ENCODE measurements at places on chromosomes 2 and 18.
A peak's percentile ranks its signal among the peaks of the same experiment; 100 is the strongest.

GRCh38 chr2:10987861-10988260 lies 76.1 kb downstream of the KCNF1 start:
- H3K27me3 ChIP-seq = no peaks in the 10 kb centered on the region
- no peak for DNase-seq
- no peaks in the 10 kb centered on the region for H3K36me3 ChIP-seq
- H3K4me1 ChIP-seq = no peaks in the 10 kb centered on the region
- no peak overlapping the region for H3K27ac ChIP-seq

- no peak for DNase-seq
- H3K4me3 ChIP-seq = no peak overlapping the region
- no peaks in the 10 kb centered on the region for H3K36me3 ChIP-seq
- H3K4me1 ChIP-seq = no peaks in the 10 kb centered on the region
- H3K27me3 ChIP-seq = no peaks in the 10 kb centered on the region
- no peak overlapping the region for H3K27ac ChIP-seq
Measured at GRCh38 chr18:74567822-74568221, 29.8 kb upstream of the ZNF407 start.

- H3K27ac ChIP-seq = peak overlapping the region; percentile 37
- H3K27me3 ChIP-seq = peaks cover 41% of the 10 kb centered on the region
- no peaks in the 10 kb centered on the region for H3K4me1 ChIP-seq
- no peak overlapping the region for H3K4me3 ChIP-seq
Measured at GRCh38 chr2:231393149-231394131, 2.1 kb upstream of the B3GNT7 start.

DNA sequence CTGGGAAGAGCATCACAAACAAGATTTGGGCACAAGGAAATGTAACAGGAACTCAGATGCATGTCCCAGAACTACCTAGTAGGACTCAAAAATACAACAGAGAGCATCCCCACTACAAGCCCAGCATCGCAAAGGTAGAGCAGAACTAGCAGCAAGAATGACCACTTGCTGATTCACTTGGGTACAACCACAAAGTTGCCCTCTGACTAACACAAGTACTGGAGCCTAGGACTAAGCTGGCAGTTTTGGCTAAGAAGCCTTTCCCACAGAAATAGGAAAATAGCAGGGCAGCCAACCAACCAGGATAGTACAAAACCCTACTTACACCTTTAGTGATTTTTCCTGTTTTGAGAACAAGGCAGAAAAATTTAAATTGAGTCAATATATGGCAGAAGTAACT lies 193.8 kb downstream of the PAX3 start:
- H3K4me1 ChIP-seq = no peaks in the 10 kb centered on the region
- no peak for DNase-seq
- no peaks in the 10 kb centered on the region for H3K27me3 ChIP-seq
- H3K27ac ChIP-seq = no peak overlapping the region

- H3K36me3 ChIP-seq = no peaks in the 10 kb centered on the region
- peak overlapping the region; percentile 64 for H3K27ac ChIP-seq
- H3K4me3 ChIP-seq = no peak overlapping the region
Measured at GRCh38 chr2:23286031-23286757, 98.8 kb upstream of the KLHL29 start.

- H3K36me3 ChIP-seq = peaks cover 3% of the 10 kb centered on the region
- H3K4me3 ChIP-seq = no peak overlapping the region
- no peak for DNase-seq
- H3K27ac ChIP-seq = no peak overlapping the region
Measured at GRCh38 chr2:159265171-159265576, 21.3 kb downstream of the WDSUB1 start.

DNA sequence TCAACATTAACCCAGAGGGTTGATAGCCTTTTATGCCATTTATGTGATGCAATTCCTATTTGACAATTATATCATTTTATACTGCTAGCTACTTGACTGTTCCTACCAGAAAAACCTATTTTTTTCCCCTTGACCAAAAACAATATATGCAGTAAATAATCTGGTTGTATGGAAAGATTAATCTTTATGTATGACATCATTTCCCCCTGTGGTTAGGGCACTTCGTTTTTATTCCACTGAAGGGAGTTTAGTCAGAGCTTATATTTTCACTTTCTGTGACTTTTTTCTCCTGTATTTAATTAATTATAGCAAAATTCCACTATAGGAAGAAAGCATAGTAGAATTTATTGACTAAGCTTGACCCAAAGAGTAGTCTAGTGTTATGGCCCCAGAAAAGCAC lies 107.6 kb downstream of the HAUS1 start:
- no peak for DNase-seq
- H3K4me1 ChIP-seq = peaks cover 3% of the 10 kb centered on the region
- no peaks in the 10 kb centered on the region for H3K27me3 ChIP-seq
- H3K27ac ChIP-seq = no peak overlapping the region

GRCh38 chr2:129239141-129239540 lies 740.3 kb upstream of the RAB6C start:
- H3K27me3 ChIP-seq = no peaks in the 10 kb centered on the region
- no peaks in the 10 kb centered on the region for H3K4me1 ChIP-seq
- H3K36me3 ChIP-seq = no peaks in the 10 kb centered on the region
- H3K27ac ChIP-seq = no peak overlapping the region

DNA sequence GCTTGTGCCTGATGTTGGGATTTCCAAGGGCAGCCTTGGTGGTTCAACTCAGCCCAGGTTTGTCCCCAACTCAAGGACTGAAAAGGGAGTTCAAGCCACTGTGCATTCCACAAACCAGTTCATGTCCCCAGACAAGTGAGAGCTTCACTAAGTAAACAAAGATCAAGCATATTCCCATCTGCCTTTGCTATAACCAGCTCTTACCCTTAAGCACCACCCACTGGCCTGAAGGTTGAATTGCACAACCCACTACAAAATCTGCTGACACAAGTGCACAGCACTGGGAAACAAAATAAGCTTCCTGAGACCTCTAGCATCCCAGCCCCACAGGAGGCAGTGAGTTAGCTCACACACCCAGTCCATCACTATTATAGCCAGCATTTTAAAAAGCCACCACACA lies 516.7 kb downstream of the NR4A2 start:
- H3K4me3 ChIP-seq = no peak overlapping the region
- no peaks in the 10 kb centered on the region for H3K27me3 ChIP-seq
- no peak overlapping the region for H3K27ac ChIP-seq
- no peaks in the 10 kb centered on the region for H3K4me1 ChIP-seq

- H3K4me1 ChIP-seq = no peaks in the 10 kb centered on the region
- no peaks in the 10 kb centered on the region for H3K36me3 ChIP-seq
- H3K27me3 ChIP-seq = no peaks in the 10 kb centered on the region
- H3K27ac ChIP-seq = no peak overlapping the region
Measured at GRCh38 chr2:235468978-235469655, 24.7 kb upstream of the AGAP1 start.

DNA sequence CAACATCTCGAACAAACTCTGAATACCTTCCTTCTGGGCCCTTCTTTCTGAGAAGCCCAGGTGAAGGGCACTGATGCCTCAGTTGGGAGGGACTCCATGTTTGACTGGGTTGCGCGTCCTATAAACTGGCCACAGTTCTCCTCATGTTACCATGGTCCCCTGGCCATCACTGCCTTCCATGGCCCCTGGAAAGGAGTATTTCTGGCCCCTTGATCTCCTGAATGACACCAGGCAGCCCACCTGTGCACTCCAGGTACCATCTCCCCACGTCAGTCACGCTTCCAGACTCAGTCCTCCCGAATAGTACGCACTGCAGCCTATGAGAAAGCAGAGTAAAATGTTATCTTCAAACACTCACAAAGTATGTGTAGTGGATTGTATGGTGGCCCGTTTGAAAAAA lies 73.9 kb downstream of the ACKR3 start:
- H3K4me3 ChIP-seq = no peak overlapping the region
- H3K27me3 ChIP-seq = no peaks in the 10 kb centered on the region
- H3K36me3 ChIP-seq = no peaks in the 10 kb centered on the region
- DNase-seq = no peak
- no peaks in the 10 kb centered on the region for H3K4me1 ChIP-seq

- no peaks in the 10 kb centered on the region for H3K4me1 ChIP-seq
- no peak for DNase-seq
- no peaks in the 10 kb centered on the region for H3K27me3 ChIP-seq
Measured at GRCh38 chr2:38856165-38856564, 19.6 kb downstream of the DHX57 start.

- H3K4me3 ChIP-seq = peak within 1 kb of the TSS; percentile 67
- no peak within 1 kb of the TSS for H3K27ac ChIP-seq
- H3K36me3 ChIP-seq = peaks cover 5% of the 10 kb centered on the region
- H3K27me3 ChIP-seq = no peaks in the 10 kb centered on the region
Measured at GRCh38 chr2:110204408-110205385, at the start of gene NPHP1. Gene NPHP1, minus strand, starts transcription at chr2:110205013. Its CDS starts 45 bp downstream, at chr2:110204968.

DNA sequence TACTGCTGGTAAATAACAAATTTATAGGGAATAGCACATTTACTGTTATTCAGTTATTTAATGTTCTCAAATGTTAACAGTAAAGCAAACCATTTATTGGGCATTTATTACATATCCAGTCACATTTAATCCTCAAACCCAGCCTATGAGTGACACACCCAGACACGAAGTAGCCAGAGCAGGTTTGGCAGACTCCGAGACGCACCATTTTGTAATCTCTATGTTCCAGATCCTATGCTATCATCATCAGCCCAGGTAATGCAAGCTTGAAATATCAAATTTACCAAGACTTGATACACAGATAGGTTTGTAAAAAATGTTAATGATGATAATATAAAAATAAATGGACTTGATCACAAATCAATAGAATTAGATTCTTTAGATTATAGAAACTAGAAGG lies 131.1 kb downstream of the IKZF2 start:
- peaks cover 8% of the 10 kb centered on the region for H3K36me3 ChIP-seq

DNA sequence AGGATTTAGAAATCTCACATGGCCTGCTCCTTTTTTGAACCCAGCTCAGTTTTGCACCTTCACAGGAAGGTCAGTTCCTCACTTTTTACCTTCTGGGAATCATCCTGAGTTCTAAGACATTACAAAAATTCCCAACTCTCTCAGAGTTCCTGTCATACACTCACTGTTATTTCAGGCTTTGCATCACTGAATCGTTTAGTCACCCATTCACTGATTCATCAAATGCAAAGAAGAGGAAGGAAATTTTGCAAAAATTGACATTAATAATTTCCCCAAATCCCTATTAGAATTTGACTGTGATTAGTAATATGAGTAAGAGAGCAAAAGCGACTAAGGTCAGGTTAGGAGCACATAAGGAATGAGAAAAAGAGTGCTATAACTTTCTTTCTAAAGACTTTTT lies 197.5 kb downstream of the PDE1A start:
- no peak overlapping the region for H3K27ac ChIP-seq
- no peaks in the 10 kb centered on the region for H3K36me3 ChIP-seq
- no peak overlapping the region for H3K4me3 ChIP-seq
- no peak for DNase-seq

DNA sequence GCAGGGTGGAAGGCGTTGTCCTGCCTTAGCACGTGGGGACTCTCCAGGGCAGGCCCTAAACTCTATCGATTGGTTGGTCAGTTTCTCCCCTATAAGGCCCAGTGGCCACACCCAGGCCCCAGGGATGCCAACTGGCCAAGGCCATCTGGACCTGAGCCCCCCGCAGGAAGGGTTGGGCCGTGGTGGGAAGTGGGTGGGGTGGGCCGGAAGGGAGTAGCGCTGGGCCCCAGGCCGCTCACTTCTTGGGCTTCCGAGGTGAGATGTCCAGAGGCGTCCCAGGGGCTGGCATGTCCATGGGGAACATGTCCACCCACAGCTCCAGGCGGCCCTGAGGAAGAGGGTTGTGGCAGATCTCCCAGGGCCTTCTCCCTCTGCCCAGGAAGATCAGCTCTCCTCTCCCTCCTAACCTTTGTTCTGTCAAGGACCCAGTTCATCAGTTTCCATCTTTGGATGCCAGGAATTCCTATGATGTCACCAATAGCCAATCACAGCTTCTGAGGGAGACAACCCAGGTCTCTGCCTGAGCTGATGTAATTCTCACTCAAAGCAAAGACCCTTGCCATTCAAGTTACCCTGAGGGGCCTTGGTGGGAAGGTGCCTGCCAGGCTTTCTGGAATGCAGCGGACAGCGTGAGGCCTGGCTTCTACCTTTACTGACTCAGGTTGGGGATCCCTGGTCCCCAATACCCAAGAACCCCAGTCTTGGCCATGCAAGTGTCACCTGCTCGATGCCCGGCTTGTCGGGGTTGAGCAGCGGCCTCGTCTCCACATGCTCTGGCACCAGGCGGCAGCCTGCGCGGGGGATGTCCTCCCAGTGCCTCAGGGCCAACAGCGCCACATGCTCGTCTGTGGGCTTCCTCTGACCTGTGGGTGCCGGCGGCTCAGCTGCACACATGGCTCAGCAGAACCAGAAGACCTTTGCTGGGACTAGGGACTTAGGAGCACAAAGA lies 14.4 kb downstream of the OTOF start:
- no peaks in the 10 kb centered on the region for H3K36me3 ChIP-seq
- no peaks in the 10 kb centered on the region for H3K4me1 ChIP-seq
- DNase-seq = no peak
- H3K27me3 ChIP-seq = no peaks in the 10 kb centered on the region

GRCh38 chr2:144642131-144642530 lies 122.2 kb upstream of the ZEB2 start:
- H3K4me3 ChIP-seq = no peak overlapping the region
- H3K4me1 ChIP-seq = no peaks in the 10 kb centered on the region
- no peak for DNase-seq
- no peaks in the 10 kb centered on the region for H3K27me3 ChIP-seq
- no peak overlapping the region for H3K27ac ChIP-seq

DNA sequence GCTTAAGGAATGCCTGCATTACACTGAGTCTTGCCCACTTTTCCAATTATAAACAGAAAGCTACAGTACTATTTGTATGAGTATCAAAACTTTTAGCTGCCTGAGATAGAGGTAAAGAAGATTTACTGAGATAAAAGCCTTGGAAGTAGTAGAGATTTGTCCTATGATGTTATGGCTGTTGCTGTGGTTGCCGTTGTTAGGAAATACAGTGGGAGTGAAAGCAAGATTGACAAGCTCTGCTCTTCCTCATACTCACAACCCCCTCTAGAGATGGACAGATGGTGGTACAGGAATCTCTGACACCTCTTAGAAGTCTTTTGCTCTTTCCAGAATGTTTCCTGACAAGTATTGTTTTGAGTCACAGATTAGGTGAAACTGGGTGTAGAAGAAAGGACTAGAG lies 242.5 kb downstream of the RPIA start:
- no peak overlapping the region for H3K4me3 ChIP-seq
- DNase-seq = no peak
- H3K27ac ChIP-seq = no peak overlapping the region
- no peaks in the 10 kb centered on the region for H3K27me3 ChIP-seq

GRCh38 chr2:58667137-58667774 lies 426.1 kb upstream of the FANCL start:
- H3K36me3 ChIP-seq = no peaks in the 10 kb centered on the region
- H3K4me1 ChIP-seq = no peaks in the 10 kb centered on the region
- DNase-seq = no peak
- no peaks in the 10 kb centered on the region for H3K27me3 ChIP-seq
- H3K4me3 ChIP-seq = no peak overlapping the region
- H3K27ac ChIP-seq = no peak overlapping the region

DNA sequence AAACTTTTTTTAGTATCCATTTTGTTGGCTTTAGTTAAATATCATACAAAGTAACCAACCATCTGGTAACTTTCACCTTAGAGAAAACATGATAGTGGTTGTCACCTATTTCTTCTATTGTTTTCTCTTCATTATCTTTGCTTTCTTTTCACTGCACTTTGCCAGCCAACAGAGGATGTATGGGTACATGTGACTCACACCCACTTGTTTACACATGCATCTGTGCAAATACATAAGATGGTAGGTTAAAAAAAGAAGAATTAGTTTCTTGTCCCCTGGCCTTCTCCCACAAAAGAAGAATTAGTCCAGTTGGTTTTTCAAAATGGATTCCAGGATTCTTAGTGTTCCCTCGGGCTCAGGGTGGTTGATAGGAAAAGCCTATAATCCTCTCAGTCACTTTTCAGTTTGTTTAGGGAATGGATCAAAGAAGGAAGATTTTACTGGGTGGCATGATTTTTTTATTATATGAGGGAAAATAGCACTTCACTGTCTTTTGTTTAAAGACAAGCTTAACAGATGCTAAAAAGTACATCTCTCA lies 46.6 kb downstream of the CDK15 start:
- no peak overlapping the region for H3K27ac ChIP-seq
- no peak for DNase-seq
- peaks cover 4% of the 10 kb centered on the region for H3K4me1 ChIP-seq
- no peak overlapping the region for H3K4me3 ChIP-seq
- H3K27me3 ChIP-seq = peaks cover 6% of the 10 kb centered on the region
- H3K36me3 ChIP-seq = no peaks in the 10 kb centered on the region
